ENCODE measurements at places on chromosomes 3 and 15. TPM values are rescaled to one million over a fixed set of nuclear protein-coding genes. Genes with fewer than 3 reads are reported as not detected.

Gene CCDC191
- 4.1 TPM for total RNA-seq

- H3K36me3 ChIP-seq = no peaks in the 10 kb centered on the region
- DNase-seq = no peak
- no peak within 1 kb of the TSS for H3K27ac ChIP-seq
- no peaks in the 10 kb centered on the region for H3K4me1 ChIP-seq
Observed at GRCh38 chr3:108822123-108822897, at the start of gene TRAT1. Gene TRAT1 (plus strand): TSS chr3:108822786. CDS start chr3:108822928, 142 bp downstream.

DNA sequence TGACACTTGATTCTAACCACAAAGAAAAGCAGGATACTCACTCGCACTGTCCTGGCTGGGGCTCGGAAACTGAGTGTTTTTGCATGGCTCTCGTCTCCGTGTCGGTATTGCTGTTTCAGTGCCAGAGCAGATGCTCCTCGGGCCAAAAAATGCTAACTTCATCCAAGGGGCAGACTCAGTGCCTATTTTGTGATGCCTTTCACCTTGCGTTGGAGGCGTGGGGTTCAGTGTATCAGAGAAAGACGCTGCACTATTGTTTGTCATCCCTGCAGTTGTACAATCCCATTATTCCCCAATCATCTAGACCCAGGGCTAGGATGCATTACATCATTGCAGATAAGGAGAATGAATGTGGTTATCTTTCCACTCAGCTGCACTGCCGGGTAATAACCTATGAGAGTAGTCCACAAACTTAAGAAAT, 1.4 kb downstream of the CACNA2D3 start:
- H3K4me3 ChIP-seq = peak overlapping the region; percentile 74
- peak overlapping the region; percentile 76 for H3K27ac ChIP-seq
- DNase-seq = no peak
- no peaks in the 10 kb centered on the region for H3K27me3 ChIP-seq
- peaks cover 11% of the 10 kb centered on the region for H3K4me1 ChIP-seq
- H3K36me3 ChIP-seq = no peaks in the 10 kb centered on the region

- no peaks in the 10 kb centered on the region for H3K27me3 ChIP-seq
- no peaks in the 10 kb centered on the region for H3K36me3 ChIP-seq
- H3K4me1 ChIP-seq = no peaks in the 10 kb centered on the region
- H3K4me3 ChIP-seq = no peak overlapping the region
Observed at GRCh38 chr3:67296039-67296892, 298.2 kb downstream of the KBTBD8 start.

GRCh38 chr3:190582667-190583066, 68.8 kb downstream of the IL1RAP start:
- no peak overlapping the region for H3K27ac ChIP-seq
- H3K4me3 ChIP-seq = no peak overlapping the region
- H3K36me3 ChIP-seq = no peaks in the 10 kb centered on the region
- no peaks in the 10 kb centered on the region for H3K4me1 ChIP-seq
- no peak for DNase-seq

Gene CKMT1A
- total RNA-seq = not detected

DNA sequence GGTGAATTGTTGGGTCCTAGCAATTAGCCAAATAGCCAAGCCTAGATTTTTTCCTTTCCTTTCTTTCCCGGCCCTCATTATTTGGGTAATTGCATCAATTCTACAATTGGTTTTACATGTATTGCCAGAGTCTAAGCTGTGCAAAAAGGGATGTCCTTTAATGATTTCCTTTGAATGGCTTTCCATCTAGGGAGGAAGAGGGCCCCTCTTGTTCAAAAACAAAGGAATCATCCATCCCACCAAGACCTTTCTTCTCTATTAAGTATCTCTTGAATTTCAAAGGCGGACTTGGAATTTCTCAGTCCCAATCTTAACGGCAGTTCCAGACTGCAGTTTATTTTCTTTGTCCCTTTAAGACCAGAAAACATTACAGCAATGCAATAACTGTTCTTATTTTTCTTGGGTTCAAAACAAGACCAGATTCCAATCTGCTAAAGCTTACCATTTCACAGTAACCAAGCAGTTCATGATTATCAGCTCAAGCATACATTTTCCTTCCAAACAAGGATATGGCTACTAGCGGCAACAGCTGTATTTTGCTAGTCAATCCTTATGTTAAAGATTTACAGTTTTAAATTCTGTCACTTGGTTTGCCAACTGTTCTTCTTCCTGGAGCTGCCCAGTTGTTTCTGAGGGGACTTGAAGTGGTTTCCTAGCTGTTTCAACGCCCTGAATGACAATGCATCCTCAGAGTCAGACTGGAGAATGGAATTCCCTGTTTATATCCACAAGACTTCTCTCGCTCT, 91.4 kb upstream of the LRIG1 start:
- no peak overlapping the region for H3K27ac ChIP-seq
- H3K4me3 ChIP-seq = no peak overlapping the region
- no peaks in the 10 kb centered on the region for H3K4me1 ChIP-seq

DNA sequence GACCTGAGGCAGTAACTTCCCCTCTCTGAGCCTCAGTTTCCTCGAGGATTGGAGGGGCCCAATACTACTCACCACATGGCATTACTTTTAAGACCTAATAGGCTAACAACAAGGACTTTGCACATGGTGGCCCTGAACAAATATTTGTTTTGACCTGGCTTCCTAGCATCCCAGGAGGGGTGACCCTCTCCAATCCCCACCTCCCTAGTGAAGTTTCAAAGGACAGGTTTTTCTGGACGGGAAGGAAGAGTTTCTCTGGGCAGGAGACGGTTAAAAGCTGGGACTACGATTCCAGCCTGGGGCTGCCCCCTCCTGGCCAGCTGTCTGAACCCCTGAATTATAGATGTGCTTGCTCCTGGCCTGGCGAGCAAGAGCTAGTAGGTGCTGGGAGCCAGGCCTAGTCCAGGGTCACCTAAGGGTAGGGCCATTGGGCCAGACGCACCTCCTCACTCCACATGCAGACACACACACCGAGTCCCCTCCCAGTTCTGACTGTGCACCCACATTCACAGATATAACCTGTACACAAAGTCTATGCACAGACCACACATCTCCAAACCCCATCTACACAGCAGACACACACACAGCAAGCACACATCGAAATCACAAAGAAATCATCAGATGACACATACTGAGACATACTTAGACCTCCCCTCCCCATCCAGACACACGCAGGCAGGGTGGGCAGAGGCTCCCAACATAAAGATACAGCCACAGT, 2.7 kb upstream of the ISL2 start:
- H3K27ac ChIP-seq = no peak overlapping the region
- peaks cover 50% of the 10 kb centered on the region for H3K27me3 ChIP-seq
- no peak overlapping the region for H3K4me3 ChIP-seq
- H3K4me1 ChIP-seq = peaks cover 33% of the 10 kb centered on the region
- no peak for DNase-seq
- H3K36me3 ChIP-seq = no peaks in the 10 kb centered on the region

Gene FBN1
- total RNA-seq = 57.0 TPM

DNA sequence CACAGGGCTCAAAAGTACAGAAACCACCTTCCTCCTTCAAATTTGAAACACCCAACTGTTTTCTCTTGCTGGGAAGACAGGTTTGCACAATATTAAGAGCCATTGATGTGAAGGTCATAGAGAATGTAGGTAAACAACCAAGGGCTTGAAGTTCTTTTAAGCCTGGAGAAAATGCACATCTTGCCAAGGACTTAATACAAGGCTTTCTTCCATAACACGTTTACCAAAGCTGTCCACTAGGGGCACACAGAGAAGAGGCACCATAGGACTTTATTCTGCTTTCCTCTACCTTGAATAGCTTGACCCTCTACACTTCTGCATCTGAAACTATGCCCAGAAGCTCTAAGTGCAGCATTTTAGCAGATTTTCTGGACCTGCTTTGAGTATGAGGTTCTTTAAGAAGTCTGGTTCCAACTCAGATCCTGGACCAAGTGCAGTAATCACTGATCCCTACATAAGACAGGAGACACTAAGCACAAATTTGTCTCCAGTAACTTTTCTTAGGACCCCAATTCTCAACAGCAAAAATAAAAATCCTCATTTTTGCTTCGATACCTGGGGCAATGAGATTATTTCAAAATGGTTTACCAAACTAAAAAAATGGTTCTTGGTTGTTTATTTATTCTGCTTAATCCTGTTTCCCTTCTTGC, 138.0 kb downstream of the FBN1 start:
- DNase-seq = no peak
- no peak overlapping the region for H3K27ac ChIP-seq
- H3K27me3 ChIP-seq = no peaks in the 10 kb centered on the region
- H3K36me3 ChIP-seq = no peaks in the 10 kb centered on the region
- no peaks in the 10 kb centered on the region for H3K4me1 ChIP-seq

DNA sequence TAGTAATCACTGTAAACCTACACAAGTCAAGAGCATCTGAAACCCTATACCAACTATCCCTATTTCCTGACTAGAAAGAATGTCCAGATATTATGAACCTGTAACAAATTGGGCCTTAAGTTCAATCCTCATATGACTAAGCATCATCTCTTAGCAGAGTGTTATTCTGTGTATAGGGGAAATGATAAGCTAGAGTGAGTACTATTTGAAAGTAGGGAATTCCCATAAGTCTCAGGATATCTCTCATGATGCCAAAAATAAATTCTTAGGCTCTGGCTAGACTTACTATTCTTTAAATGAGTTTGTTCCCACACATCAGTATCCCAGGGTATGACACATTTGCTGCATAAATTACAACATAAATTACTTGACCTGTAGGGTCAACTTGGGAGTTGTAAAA, 15.3 kb downstream of the MRPL47 start:
- H3K4me3 ChIP-seq = no peak overlapping the region
- no peaks in the 10 kb centered on the region for H3K4me1 ChIP-seq
- no peaks in the 10 kb centered on the region for H3K27me3 ChIP-seq

- no peak for DNase-seq
- H3K27ac ChIP-seq = no peak overlapping the region
- H3K4me3 ChIP-seq = no peak overlapping the region
Observed at GRCh38 chr3:172065967-172066762, 26.8 kb downstream of the FNDC3B start.

DNA sequence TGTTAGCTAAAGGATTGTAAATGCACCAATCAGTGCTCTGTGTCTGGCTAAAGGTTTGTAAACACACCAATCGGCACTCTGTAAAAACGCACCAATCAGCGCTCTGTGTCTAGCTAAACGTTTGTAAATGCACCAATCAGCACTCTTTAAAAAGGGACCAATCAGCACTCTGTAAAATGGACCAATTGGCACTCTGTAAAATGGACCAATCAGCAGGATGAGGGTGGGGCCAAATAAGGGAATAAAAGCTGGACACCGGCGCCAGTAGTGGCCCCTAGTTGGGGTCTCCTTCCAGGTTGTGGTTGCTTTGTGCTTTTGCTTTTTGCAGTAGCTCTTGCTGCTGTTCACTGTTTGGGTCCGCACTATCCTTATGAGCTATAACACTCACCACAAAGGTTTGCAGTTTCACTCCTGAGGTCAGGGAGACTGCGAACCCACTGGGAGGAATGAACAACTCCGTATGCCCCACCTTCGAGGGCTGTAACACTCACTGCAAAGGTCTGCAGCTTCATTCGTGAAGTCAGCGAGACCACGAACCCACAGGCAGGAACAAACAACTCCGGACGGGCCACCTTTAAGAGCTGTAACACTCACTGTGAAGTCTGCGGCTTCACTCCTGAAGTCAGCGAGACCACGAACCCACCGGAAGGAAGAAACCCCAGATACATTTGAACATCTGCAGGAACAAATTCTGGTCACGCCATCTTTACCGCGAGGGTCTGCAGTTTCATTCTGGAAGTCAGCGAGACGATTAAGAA, 1.1 kb upstream of the SUCLG2 start:
- H3K27ac ChIP-seq = peak overlapping the region; percentile 94
- H3K4me3 ChIP-seq = peak overlapping the region; percentile 93
- no peak for DNase-seq
- no peaks in the 10 kb centered on the region for H3K4me1 ChIP-seq
- H3K36me3 ChIP-seq = no peaks in the 10 kb centered on the region

- H3K4me1 ChIP-seq = peaks cover 12% of the 10 kb centered on the region
- DNase-seq = no peak
- H3K36me3 ChIP-seq = peaks cover 6% of the 10 kb centered on the region
- H3K4me3 ChIP-seq = no peak overlapping the region
Observed at GRCh38 chr3:62238003-62238402, 135.3 kb downstream of the FEZF2 start.

Gene GATM
- total RNA-seq = 44.3 TPM

DNA sequence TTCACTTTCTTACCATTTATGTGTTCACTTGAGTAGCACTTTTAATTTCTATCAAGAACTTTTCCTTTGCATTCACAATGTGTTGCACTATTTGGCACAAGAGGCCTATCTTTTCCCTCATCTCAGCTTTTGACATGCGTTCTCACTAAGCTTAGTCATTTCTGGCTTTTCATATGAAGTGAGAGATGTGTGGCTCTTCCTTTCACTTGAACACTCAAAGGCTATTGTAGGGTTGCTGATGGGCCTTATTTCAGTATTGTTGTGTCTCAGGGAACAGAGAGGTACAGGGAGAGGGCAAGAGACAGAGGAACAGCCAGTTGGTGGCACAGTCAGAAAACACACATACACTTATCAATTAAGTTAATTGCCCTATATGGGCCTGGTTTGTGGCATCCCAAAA, 127.4 kb upstream of the MLF1 start:
- DNase-seq = no peak
- no peak overlapping the region for H3K4me3 ChIP-seq
- H3K36me3 ChIP-seq = no peaks in the 10 kb centered on the region
- H3K27ac ChIP-seq = no peak overlapping the region
- H3K27me3 ChIP-seq = no peaks in the 10 kb centered on the region
- H3K4me1 ChIP-seq = no peaks in the 10 kb centered on the region

Gene CCDC39
- total RNA-seq = 1.1 TPM

- H3K27ac ChIP-seq = no peak overlapping the region
- H3K4me3 ChIP-seq = no peak overlapping the region
- DNase-seq = no peak
- H3K4me1 ChIP-seq = no peaks in the 10 kb centered on the region
Observed at GRCh38 chr3:177642804-177643125, 445.5 kb upstream of the TBL1XR1 start.

DNA sequence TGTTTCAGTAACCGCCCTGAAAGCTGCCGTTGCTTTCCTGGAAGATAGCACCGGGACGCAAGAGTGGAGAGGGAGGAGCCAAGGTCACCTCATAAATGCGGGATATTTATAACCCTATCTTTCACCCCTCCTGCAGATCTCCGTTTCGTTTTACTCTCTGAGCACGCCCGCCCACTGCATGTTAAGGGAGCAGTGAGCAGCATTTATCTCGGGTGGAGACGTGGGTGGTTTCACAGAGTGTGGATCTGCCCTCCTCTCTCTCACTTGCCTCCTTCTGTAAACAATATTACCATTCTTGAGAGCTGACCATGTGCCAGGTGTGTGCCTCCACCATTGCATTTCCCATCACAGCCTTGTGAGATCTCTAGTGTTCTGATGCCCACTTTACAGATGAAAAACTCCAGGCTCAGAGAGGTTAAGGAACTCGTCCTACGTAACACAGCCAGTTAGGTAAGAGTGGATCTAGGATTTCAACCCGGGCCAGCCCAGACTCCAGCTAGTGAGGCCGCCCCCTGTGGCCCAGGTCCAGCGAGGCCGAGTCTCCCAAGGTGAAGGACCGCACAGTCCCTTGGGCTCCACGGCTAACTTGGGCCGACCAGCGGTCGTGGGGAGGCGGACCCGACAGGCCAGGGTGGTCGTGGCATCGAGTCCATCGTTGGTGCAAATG, 16.9 kb upstream of the SEMA4B start:
- no peaks in the 10 kb centered on the region for H3K27me3 ChIP-seq
- peak overlapping the region; percentile 96 for H3K27ac ChIP-seq
- no peaks in the 10 kb centered on the region for H3K36me3 ChIP-seq
- peaks cover 48% of the 10 kb centered on the region for H3K4me1 ChIP-seq
- peak; percentile 96 for DNase-seq
